Effector CD8-positive, alpha-beta T cell (primary cell): ENCODE measurements at places on chromosomes 13 and 19.

- no peak for DNase-seq
Observed at GRCh38 chr19:18683958-18684641, 620 bp downstream of the CRTC1 start.

DNA sequence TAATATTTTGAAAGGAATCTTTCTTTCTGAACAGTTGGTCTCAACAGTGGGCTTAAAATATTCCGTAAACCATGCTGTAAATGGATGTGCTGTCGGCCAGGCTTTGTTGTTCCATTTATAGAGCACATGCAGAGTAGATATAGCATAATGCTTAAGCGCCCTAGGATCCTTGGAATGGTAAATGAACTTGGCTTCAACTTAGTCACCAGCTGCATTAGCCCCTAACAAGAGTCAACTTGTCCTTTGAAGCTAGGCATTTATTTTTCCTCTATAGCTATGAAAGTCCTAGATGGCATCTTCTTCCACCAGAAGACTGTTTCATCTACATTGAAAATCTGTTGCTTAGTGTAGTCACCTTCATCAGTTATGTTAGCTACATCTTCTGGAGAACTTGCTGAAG, 47.6 kb downstream of the SACS start:
- no peak for DNase-seq

- no peak for DNase-seq
Observed at GRCh38 chr13:100280681-100281080, 191.8 kb downstream of the PCCA start.

DNA sequence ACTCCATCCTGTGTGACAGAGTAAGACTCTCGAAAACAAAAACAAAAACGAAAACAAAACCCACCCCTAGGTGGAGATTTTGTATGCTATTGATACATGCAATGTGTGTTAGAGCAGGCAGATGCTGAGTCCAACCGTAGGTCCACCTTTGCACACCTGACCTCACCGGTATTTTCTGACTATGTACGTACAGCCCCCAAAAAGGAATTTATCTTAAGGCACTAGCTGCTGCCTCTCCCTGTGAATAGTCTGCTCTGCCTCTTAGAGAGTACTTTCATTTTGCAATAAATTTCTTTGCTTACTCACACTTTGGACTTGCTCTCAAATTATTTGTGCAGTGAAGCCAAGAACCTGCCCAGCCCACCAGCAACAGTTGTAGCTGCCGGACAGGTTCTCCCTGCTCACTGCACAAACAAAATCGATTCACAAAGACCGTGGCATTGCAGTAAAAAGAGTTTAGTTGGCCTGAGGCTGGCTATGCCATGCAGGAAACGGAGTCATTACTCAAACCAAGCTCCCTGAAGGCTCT, 8.2 kb upstream of the ZNF77 start:
- DNase-seq, result no peak

- DNase-seq, result no peak
Observed at GRCh38 chr19:51025809-51026553, 435 bp downstream of the KLK11 start.

DNA sequence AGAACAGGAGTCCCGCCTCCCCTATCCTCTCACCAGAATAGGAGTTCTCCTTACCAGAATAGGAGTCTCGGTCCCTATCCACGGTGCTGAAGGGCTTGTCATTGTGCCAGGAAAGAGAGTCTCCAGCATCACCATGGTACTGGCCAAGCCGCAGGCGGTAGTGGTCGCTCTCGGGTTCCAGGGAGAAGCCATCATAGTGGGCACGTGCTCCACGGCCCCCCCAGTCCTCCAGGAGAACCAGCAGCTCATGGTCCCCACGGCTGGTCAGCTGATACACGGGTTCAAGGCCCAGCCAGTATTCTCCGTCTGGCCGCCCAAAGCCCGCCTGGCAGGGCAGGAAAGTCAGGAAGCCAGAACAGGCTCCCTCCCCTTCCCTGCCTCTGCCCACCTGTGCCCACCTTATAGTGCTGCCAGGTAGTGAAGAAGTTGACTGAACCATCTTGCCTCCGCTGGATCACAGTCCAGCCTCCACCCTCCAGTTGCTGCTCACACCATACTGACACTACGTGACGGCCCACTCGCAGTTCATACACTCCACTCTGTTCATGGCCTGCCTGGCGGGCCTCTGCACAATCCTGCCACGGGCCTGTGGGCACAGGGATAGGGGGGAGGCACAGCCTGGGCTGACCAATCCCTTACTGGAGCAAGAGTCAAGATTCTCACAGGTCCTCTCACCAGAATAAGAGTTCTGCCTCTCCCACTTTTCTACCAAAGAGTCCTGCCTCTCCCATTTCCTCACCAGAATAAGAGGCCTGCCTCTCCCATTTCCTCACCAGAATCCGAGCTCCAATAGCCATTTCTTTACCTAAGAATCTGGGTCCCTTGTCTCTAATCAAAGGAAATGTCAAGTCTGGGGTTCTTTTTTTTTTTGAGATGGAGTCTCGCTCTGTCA, 7.4 kb downstream of the SHFL start:
- DNase-seq, result no peak

- no peak for DNase-seq
Observed at GRCh38 chr13:40383132-40383531, 283.3 kb downstream of the FOXO1 start.

DNA sequence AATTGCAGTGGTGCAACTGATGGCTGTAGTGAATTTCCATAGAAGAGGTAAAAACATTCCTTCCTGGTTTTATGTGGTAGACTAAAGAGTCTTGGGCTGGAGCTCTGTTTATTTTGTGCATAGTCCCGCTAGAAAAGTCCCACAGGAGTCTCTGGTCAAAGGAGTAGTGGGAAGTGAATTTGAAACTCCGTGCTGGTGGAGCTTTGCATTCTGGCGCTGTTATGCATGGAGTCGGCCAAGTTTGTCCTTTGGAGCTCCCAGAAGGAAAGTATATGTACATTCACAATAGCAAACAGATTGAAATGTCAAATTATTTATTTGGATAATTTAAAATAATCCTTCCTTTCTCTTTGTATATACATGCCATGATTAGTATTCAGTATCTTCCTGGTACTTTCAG, 296.5 kb downstream of the LMO7 start:
- DNase-seq, result no peak

DNA sequence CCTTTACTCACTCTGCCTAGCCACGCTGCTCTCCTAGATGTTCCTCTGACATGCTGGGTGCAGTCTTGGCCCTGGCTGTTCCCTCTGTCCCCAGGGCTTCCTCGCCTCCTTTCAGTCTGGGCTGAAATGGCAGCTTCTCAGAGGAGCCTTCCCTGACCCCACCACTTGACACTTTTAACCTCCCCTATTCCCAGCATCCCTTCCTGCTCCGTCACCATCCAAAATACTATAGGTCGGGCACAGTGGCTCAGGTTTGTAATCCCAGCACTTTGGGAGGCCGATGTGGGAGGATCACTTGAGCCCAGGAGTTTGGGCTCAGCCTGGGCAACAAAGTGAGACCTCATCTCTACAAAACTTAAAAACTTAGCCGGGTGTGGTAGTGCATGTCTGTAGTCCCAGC, 2.6 kb downstream of the FAM187B start:
- DNase-seq, result no peak

- no peak for DNase-seq
Observed at GRCh38 chr19:9863759-9864158, 28.6 kb downstream of the PIN1 start.
